ENCODE measurements at places on chromosomes 11 and 22.

DNA sequence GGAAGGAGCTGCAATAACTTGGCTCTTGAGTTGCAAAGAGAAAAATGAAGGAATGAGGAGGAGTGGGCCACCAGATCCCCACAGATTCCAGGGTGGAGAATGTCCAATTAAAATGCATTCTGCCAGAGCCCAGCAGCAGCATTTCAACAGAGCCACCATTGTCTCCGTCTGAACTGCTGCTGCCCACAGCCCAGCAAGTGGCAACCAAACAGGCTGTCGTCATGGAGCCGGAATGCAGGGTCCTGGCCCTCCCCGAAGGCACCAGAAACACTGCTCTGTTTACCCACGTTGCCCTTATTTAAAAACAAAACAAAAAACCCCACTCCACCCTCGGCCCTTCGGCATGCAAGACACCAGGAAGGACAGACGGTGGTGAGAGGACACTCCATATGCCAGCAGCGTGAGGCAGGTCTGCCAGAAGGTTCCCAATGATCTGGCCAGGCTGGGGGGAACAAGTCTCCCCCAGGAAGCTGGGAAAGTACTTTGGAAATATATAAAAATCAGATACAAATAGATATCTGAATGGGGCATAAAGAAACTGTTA is 32.5 kb downstream of the PLEKHA7 start:
- no peak for DNase-seq

- DNase-seq = no peak
Observed at GRCh38 chr11:92827132-92827531, 142.3 kb upstream of the MTNR1B start.

DNA sequence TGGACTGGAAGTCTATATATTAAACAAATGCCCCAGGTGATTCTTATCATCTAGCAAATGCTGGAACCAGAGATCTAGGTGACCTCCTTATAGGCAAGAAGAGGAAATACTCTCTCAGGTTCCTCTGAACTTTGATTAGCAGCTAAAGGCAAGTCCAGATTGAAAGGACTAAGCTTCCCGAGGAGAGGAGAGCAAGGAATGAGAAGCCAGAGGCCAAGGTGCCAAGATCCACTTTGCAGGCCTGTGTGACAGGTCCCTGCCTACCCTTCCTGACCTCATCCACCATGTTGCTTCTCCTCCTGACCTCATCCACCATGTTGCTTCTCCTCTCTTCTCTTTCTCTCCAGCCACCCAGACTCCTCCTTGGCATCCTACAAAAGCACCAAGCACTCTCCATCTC is 173.2 kb downstream of the LARGE1 start:
- no peak for DNase-seq

DNA sequence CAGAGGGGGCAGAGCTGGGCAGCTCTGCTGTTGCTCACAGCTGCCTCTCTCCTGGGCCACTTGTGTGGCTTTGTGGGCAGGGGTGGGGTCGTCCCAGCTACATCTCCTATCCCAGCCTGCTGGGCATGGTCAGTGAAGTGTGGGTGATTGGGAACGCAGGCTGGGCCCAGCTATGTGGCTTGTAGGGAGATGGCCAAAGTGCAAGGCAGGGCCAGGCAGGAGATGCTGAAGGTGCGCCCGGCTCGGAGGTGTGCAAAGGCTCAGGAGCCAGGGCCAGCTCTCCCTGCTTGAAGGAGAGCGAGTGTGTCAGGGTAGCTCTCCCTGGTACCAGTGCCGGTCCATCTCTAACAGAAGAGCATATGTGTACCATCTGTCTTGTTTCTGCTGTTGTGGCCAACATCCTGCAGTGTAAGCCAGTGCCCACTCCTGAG is 8.4 kb upstream of the RANBP1 start:
- no peak for DNase-seq

- no peak for DNase-seq
Observed at GRCh38 chr11:1571760-1572196, 293 bp downstream of the DUSP8 start.

GRCh38 chr11:102561636-102562035 is 31.1 kb upstream of the MMP7 start:
- DNase-seq = no peak

GRCh38 chr11:74072286-74072685 is 63.4 kb upstream of the UCP3 start:
- DNase-seq = no peak

GRCh38 chr11:45093761-45094455 is 52.5 kb upstream of the PRDM11 start:
- no peak for DNase-seq

DNA sequence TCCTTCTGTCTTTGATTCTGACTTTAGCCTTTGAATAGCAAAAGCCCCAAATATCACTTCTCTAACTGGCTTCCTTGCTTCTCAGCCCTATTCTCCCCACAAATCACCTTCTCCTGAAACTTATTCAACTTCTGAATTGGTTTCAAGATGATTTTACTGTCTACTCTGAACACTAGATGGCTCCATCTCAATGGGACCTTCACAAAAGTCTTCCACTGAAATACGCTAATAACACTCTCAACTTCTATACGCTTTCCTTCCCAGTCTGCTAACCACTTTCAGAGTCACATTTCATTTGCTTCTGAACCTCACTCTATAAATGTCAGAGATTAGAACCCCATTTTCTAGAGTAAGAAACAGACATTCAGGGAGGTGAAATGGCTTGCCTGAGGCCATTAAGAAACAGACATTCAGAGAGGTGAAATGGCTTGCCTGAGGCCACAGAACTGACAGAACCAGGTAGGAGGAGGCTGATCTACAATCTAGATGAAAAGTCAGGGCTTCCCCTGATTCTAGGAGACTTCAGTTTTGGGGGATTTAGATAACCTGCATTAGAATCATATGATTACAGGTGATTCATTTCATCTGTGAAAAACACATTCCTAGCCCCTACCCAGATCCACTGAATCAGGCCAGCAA is 20.6 kb downstream of the MORC2 start:
- no peak for DNase-seq

- DNase-seq = no peak
Observed at GRCh38 chr22:19480789-19481188, 1.1 kb downstream of the CDC45 start.

- DNase-seq = no peak
Observed at GRCh38 chr22:23675502-23676415, 15.1 kb upstream of the RGL4 start.

DNA sequence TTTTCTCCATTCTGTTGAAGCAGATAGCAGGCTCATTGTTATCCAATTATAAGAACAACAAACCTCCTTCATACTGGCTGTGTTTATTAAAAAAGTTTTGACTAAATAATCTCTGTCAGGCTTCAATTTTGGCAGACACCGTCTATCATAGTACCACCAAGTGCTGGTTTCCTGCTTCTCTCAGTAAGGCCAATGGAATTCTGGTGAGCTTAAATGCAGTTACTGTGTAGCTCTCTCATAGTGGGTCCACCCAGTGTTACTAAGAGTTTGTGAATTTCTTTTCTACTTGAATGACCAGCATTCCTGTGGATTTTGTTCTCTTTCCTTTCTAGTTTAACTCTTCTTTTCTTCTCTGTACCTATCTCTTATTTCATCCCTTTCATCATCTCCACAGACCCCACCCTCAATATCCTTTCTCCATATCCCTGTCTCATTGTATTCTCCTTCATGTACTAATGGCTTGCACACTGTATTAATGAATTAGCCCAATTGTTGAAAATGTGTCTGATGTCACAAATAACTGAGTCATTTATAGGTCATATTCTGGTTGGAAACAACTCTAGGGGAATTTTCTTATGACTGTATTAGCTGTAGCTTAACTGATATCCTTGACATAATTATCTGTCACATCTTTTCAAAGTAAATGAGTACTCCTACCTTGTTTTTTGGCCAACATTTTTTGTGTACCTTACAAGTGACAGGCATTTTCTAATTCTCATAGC is 372.1 kb downstream of the FAT3 start:
- no peak for DNase-seq

DNA sequence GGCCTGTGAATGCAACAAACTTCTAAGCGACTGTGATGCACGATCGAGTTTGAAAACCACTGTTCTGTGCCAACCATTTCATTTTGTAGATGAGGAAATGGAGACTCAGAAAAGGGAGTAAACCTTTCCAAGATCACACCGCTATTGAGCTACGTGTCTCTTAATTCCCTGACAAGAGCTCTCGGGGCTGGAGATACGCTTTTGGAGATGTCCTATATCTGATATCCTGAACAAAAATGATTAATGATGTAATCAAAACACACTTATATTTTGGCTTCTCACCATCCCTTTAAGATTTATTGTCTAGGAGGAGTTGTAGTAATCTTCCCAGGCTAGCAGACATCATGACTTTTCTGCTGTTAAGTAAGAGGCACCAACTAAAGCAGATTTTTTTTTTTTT is 1.7 kb upstream of the PARVA start:
- no peak for DNase-seq

GRCh38 chr11:12205330-12205729 is 94.9 kb downstream of the MICAL2 start:
- no peak for DNase-seq

- no peak for DNase-seq
Observed at GRCh38 chr22:42459287-42460063, 27.3 kb upstream of the NFAM1 start.

DNA sequence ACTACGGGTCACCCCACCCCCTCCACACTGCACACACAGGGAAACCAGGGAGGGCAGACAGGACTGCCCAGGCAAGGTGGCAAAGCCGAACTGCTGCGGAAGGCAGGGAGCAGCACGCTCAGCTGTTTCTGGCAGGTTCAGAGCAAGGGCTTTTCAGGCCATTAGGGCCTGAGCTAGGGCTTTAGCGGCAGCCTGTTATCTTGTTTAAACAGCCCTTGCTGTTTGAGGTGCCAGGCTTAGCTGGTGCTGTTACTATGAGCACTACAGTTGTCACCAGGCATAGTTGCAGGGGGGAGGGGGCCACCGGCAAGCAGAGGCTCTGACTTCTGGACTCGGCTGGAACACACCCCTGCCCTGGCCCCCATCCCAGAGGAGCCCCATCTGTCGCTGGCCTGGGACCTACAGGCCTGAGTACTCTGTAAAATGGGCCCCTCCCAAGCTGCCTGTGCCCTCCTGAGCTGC is 34.9 kb downstream of the RSPH14 start:
- no peak for DNase-seq

DNA sequence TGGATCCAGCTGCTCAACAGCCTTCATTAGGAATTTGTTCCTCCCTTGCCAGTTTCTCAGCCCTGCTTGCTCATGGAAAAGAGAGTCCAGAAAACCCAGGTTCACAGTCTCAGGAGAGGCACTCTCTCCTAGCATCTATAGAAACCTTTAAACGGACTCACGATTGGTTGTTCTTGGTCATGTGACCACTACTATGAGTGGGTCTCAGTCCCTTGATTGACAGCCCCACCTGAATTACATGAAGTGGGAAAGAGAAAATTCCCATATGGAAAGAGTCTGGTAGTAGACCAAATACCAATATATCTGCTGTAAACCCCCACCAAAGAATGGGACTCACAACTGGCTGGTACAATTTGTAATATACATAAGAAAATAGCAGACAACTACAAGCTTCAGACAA is 54.4 kb downstream of the COMMD9 start:
- DNase-seq = no peak

DNA sequence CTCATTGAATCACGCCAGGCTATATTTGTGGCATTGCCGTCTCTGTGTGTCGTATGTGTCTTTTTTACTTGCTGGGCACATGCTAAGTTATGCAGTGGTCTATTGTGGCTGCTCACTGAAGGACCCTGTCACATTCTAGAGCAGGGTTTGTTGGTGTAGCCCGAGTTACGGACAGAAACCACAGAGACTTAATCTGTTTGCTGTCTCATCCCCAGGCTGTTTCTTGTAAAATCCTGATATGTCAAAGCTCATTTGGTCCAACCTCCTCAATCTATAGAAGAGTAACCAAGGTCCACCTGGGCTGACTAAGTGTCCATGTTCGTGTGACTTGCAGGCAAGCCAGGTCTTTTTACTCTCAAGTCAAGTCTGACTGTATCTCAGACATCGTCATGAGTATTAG is 5.0 kb downstream of the DPF2 start:
- DNase-seq = no peak

GRCh38 chr22:40542821-40543540 is 93.5 kb downstream of the MRTFA start:
- DNase-seq = no peak

- no peak for DNase-seq
Observed at GRCh38 chr22:20533879-20534265, 26.5 kb downstream of the MED15 start.

DNA sequence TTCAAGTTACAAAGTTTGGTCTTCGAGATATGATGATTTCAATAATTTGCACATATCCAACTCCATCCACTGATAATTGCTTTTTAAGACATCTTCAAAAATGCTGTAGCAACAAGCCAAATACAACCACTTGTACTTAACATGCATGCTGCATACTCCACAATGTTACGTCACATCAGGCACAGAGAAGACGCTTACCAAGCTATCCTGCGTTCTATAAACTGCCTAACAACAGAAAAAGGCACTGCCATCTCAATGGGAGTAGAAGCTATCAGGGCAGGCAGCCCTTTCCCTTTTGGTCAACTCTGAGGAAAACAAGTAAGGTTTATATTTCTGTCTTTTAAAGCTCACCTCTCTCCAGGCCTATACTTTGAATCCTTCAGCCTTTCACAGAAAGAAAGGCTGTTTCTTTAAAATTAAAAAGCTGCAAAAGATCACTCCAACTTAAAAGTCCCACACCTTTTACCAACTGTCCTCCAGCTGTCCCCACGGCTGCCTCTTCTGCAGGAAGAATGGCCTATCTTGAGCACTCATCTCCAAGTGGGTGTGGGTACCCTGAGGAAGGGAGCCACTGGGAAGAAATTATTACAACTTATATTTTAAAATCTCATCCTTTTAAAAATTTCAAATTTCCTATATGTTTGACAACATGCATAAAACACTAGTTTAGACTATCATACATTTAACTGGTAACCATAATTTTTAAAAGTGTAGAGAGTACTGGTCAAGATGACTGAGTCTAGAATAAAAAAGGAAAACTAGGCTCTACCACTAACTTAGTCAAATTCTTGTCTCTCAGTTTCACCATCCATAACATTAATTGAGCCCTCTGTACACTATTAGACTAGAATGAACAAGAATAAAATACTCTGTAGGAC is 14.5 kb downstream of the PHF21A start:
- no peak for DNase-seq

GRCh38 chr11:78217650-78218541 is 29.2 kb downstream of the USP35 start:
- DNase-seq = no peak

DNA sequence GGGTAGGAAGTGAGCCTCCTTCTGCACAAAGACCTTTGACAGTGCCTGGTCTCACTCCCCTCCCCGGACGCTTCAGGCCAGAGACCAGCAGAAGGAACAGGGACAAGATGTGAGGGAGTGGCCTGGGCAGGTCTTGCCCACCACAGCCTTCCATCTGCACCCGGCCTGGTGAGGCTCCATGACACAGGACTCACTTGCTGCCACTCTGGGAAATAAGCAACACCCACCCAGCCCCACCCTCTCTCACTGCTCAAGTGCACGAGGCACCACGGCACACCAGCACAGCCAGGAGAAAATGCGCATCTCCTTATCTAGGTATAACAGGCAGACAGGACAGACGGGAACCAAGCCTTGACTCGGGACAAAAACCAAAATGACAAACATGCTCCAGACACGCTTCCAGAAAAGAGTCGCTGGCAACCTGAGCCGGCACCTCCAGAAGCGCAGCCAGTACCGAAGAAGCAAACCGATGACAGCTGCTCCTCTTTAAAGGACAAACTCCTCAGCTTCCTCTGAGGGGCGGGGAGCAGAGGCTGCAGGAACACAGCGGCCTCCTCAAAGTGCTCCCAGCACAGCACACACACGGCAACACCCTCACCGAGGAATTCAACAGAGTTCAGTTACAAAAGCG is 41.7 kb downstream of the BRD1 start:
- no peak for DNase-seq

Data from stimulated activated CD8-positive, alpha-beta memory T cell treated with anti-CD3 and anti-CD28 coated beads, Interleukin-4, amount 100 ng/mL, for 1 hour (primary cell).